ENCODE measurements at places on chromosomes 2 and 18.

DNA sequence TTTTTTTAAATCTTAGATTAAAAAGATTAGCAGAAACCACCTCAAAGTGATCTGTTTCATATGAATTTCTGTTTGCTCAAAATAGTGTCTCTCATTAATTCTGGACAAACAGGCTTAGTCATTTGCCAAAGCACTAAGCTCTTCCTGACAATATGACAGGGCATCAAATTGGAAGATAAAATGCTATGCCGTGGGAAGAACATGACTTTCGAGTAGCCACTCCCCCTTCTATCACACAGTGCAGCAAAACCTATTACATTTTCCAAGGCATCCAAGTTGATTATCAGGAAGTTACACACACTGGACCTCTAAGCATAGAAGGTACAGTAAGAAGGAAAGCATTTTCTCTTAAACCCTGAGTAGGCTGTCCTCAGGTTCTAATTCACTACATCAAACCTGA, 89.5 kb downstream of the STK39 start:
- DNase-seq = no peak

DNA sequence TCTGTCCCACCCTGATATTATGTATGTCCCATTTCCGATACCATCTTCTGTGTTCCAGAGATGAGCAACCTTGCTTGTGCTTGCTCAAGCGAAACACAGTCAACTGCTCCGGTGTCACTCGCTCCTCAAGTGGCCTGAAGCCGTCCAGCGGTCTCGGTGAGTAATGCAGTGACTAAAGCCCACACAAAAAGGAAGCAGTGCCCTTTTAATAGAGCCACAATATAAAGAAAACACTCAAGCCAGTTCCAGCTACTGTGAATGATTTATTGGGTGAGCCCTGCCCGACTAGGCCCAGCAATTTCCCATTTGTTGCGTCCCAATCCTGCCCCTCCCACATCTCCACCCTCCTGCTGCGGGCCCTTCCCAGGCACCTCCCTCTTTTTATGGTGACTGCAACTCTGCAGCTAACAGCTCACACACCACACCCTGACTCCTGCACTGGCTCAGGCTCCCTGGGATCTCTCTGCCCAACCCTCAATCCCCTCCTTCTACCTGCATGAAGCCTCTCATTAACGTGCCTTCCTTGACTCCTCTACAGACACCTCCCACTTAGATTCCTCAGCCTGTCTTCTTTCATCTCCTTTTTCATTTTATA, 44.2 kb upstream of the DSC1 start:
- DNase-seq = no peak

- DNase-seq = no peak
These were observed 298.2 kb upstream of the ZC3H15 start for GRCh38 chr2:186187854-186188253.

DNA sequence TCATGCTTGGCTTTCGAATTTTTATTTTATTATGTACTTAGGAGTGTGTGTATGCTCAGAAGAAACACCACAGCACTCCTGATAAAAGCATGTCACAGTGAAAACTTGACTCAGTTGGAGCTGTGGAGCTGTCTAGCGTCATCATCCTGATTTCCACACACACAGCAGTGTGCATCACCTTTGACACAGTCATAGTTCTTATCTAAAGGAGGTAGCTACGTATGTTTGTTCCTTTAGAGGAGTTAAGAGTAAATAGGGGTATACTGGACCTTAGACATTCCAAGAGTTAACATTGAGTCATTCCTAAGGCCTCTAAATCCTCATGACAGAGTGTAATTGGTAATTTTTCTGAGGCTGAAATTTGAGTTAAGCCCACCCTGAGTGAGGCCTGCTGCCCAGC, 96.9 kb downstream of the PHLPP1 start:
- no peak for DNase-seq

DNA sequence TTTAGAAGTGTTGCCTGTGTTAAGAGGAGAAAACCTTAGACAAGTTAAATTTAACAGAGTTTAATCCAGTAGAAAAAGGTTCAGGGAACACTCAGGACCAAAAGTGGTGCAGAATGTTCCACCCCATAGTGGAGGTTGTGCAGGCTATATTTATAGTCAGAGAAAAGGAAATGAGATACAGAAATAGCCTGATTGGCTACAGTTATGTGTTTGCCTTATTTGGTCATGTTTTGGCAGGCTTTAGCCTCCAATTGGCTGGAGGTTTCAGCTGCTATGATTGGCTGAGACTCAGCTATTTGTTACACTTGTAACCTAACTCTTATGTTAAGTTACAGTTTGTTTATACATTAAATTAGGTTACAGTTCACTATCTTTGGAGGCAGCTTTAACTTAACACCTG, 4.2 kb downstream of the STAMBP start:
- no peak for DNase-seq

GRCh38 chr2:56315376-56315775, 131.6 kb downstream of the CCDC85A start:
- no peak for DNase-seq

DNA sequence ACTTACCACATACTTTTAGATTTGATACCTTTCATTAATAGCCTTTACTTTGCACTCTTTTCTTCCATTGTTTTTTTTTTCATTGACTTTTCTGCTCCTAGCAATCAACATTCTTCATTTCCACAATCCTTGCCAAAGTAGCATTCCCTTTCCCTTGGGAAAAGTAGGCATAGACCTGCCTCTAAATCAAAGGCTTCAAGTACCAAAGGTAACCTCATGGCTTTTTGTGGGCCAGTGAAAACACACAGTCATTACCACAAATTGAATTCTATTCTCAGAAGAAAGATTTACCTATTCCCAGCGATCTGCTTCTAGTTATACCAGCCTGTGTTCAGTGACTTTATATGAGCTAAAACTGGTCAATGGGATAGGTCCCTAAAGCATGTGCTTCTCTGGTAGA, 109.2 kb downstream of the SOCS6 start:
- no peak for DNase-seq

DNA sequence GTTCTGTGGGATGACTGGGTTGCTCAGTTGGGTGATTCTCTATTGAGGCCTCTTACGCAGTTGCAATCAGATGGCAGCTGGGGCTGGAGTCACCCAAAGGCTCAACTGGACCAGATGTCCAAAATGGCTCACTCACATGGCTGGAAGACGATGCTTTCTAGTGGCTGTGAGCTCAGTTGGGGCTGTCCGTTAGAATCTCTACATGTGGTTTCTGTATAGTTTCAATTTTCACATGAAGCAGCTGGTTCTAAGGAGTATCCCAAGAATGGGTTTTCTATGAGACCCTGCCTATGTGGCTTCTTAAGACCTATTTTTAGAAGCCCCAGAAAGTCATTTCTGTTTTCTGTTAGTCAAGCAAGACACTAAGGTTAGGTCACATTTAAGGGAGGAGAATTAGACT, 4.4 kb downstream of the XRCC5 start:
- DNase-seq = no peak

- no peak for DNase-seq
These were observed 445.8 kb upstream of the ACVR2A start for GRCh38 chr2:147398996-147399395.

DNA sequence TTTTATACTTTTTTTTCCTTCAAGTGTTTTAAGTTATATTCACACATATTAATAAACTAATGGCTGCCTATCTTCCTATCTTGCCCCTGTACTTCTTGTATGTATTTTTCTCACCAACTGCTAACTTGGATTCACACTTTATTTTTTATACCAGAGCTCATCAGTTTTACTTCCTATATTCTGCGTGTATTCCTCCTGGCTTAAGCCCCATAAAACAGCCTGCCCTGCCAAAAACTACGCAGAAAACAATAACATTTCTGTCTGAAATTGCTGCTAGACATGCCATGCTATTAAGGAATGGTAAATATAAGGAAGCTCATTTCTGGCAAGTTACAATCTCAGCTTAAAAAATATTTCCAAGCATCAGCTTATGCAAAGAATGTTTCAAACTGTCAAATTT, 172.3 kb downstream of the UBE2E3 start:
- no peak for DNase-seq

GRCh38 chr2:12005886-12006681, 259.7 kb downstream of the LPIN1 start:
- DNase-seq = peak; percentile 72

DNA sequence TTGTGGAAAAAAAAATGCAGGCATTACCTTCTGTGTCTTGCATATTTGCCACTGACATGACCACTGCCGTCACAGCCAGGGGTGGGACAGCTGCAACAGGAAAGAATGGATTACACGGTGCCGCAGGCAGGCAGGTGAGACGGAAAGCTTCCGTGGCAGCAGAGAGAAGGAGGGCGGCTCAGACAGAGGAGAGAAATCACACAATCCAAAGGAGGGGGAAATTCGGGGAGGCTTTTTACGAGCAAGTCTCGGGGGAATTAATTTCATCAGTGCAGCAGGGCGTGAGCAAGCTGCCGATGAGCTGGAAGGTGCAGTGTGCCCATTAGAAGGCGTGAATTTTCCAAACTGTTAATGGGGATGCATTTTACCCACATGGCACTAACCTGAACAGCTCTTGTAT, 234.8 kb upstream of the PXDN start:
- DNase-seq = no peak
